ENCODE measurements at places on chromosomes 13 and 19.

DNA sequence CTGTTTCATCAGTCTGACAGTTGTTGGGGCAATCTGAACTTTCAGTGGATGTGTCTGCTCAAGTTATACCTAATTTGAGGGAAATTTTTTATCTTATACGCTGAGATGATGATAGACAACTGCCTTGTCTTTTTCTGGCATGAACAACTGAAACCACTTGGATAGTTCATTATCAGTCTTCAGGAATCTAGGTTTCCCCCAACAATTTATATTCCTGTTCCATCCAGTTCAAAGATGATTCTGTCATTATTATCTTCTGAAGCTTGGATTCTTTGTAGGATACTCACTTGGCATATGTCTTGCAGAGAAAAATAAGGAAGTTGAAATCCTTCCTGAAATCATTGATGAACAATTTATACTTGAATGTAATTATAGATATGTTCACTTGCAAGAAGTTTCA is 193.7 kb downstream of the LMO7 start:
- no peak for DNase-seq

- DNase-seq = no peak
Measured at GRCh38 chr13:21798181-21798580, 127.3 kb downstream of the FGF9 start.

DNA sequence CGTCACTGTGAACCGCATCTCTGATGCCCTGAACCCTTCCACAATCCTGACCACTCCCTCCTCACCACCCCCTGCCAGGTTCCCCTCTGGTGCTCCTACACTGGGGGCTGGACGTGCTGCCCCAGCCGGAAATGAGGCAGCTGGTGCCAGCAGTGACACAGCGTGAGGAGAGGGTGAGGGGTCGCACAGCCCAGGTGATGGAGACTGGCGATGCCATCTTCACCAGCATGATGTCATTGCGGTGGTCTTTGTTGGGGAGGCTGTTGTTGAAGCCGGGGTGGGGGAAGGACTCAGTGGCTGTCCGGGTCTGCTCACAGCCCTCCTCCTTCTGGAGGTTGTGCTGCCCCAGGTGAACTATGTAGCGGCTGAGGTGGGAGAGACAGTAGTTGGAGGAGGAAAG is 2.5 kb downstream of the KLK11 start:
- no peak for DNase-seq

- no peak for DNase-seq
Measured at GRCh38 chr19:36030264-36031148, 2.2 kb downstream of the CLIP3 start.

DNA sequence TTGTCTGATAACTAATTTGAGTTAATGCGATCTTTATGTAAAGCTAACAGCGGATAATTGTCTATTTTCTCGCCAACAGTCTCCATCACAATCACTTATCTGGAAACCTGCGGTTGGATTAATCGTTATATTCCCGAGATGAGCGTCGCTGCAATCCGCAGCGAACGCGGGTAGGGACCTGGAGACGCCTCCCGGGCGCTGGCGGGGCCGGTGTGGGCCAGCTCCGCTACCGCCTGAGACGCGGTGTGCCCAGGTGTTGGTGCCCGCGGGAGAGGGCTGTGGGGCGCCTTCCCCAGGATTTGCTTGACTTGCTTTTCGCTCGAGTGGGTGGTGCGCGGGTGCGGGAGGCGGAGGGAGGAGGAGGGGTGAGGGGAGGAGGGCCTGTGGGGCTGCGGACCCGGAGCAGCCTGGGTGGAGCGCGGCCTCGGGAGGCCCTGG is 38.3 kb downstream of the SOX1 start:
- DNase-seq = no peak

DNA sequence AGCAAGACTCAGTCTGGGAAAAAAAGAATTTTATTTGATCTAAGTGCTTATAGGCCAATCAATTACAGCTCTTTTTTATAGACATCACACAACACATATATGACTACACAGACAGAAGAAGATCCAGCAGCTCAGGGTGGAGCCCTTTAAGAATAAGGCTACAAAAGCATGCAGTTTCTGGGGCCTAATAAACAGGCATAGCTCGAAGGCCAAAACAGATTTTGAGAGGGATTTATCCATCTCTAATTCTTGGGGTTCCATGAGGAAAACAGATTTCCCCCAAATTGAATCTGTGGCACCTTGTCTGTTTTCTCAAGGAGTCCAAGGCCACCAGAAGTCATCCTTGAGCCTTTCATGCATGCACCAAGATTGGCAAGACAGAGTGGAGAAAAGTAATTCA is 3.9 kb upstream of the ZNF550 start:
- DNase-seq = no peak

Data from SW 1271 (cell line).